A549 treated with AZD2906 at 1 μM for 4 hours (cell line): ENCODE measurements at places on chromosomes 1 and 21. TPM values are rescaled to one million over a fixed set of nuclear protein-coding genes. Genes with fewer than 3 reads are reported as not detected.

OR2L8 gene
- not detected in 5 replicates for total RNA-seq

ZYG11A gene
- 2.3 to 2.7 TPM (median 2.6 TPM) in 5 replicates for total RNA-seq

RAB13 gene
- total RNA-seq: 128 to 149 TPM (median 134 TPM) in 5 replicates

AHCTF1 gene
- 21.6 to 34.8 TPM (median 25.9 TPM) in 5 replicates for total RNA-seq

U2AF1 gene
- total RNA-seq: 49.0 to 62.4 TPM (median 56.7 TPM) in 5 replicates

NBPF14 gene
- total RNA-seq: 26.0 to 32.4 TPM (median 31.3 TPM) in 5 replicates

WLS gene
- 15.1 to 19.8 TPM (median 15.3 TPM) in 5 replicates for total RNA-seq

H3-3A gene
- total RNA-seq: 419 to 461 TPM (median 440 TPM) in 5 replicates

KIF14 gene
- 6.9 to 11.2 TPM (median 9.2 TPM) in 5 replicates for total RNA-seq

LEPR gene
- total RNA-seq: 2.1 to 2.7 TPM (median 2.6 TPM) in 5 replicates

MYBPH gene
- not detected in 5 replicates for total RNA-seq

NES gene
- 0.97 to 1.2 TPM (median 1.1 TPM) in 5 replicates for total RNA-seq

LCE2A gene
- not detected in 5 replicates for total RNA-seq

KHDC4 gene
- total RNA-seq: 18.9 to 21.7 TPM (median 19.2 TPM) in 5 replicates

PDIK1L gene
- total RNA-seq: 1.7 to 2.4 TPM (median 1.9 TPM) in 5 replicates

ORC1 gene
- 22.0 to 27.7 TPM (median 23.6 TPM) in 5 replicates for total RNA-seq

NFASC gene
- 0.96 to 1.4 TPM (median 1.1 TPM) in 5 replicates for total RNA-seq

CFAP107 gene
- not detected in 5 replicates for total RNA-seq

C1orf185 gene
- total RNA-seq: not detected in 5 replicates

STIL gene
- 8.6 to 10.2 TPM (median 9.3 TPM) in 5 replicates for total RNA-seq

SLFNL1 gene
- 0.02 to 0.05 TPM (median 0.05 TPM) in 3 of 5 replicates, not detected in the others for total RNA-seq

CFAP74 gene
- total RNA-seq: 0.02 to 0.07 TPM (median 0.06 TPM) in 3 of 5 replicates, not detected in the others

PTPRC gene
- not detected in 5 replicates for total RNA-seq

VANGL2 gene
- 0.46 to 0.98 TPM (median 0.71 TPM) in 5 replicates for total RNA-seq

TP73 gene
- total RNA-seq: 0.72 to 0.90 TPM (median 0.78 TPM) in 5 replicates

ZNF648 gene
- not detected in 5 replicates for total RNA-seq

LCE1F gene
- total RNA-seq: not detected in 5 replicates

RNF186 gene
- not detected in 5 replicates for total RNA-seq

ATF3 gene
- 20.9 to 33.9 TPM (median 29.0 TPM) in 5 replicates for total RNA-seq

RBM15 gene
- 6.4 to 8.6 TPM (median 7.6 TPM) in 5 replicates for total RNA-seq

IQGAP3 gene
- total RNA-seq: 13.7 to 19.1 TPM (median 15.6 TPM) in 5 replicates

CCDC185 gene
- total RNA-seq: 0.03 to 0.05 TPM (median 0.03 TPM) in 3 of 5 replicates, not detected in the others
